ENCODE measurements at places on chromosomes 11 and 22.

- no peak for DNase-seq
These were observed 76.0 kb downstream of the HSD17B12 start for GRCh38 chr11:43756575-43756974.

- DNase-seq = peak; percentile 19
These were observed 99.2 kb upstream of the B3GAT1 start for GRCh38 chr11:134511255-134511654.

DNA sequence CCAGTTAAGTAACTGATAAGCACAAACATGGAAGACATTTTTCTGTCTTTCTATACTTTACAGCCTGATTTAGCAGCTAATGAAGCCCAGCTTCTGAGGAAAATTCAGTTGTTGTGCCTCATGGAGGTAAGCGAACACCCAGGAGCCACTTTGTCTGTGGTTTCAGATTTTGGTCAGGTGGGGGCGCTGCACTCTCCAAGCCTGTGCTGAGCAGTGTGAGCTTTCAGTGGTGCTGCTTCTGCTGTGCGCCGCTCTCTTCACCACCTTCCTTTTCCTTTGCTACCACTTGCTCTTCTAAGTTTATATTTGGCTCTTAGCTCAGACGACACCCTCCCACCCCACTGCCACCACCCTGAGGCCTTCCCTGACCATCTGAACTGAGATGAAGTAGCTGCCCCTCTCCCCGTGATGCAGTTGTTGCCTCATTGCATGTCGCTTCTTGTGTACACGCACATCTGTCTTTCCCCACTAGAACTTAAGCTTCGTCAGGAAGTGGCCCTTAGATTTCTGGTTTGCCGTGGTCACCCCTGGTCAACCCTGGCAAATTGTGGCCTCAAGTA, 14.0 kb downstream of the PSMD13 start:
- DNase-seq = peak; percentile 73

- DNase-seq = no peak
These were observed 46.3 kb downstream of the GAB2 start for GRCh38 chr11:78371221-78371891.

GRCh38 chr11:76758311-76758710, 24.8 kb upstream of the TSKU start:
- DNase-seq = no peak

DNA sequence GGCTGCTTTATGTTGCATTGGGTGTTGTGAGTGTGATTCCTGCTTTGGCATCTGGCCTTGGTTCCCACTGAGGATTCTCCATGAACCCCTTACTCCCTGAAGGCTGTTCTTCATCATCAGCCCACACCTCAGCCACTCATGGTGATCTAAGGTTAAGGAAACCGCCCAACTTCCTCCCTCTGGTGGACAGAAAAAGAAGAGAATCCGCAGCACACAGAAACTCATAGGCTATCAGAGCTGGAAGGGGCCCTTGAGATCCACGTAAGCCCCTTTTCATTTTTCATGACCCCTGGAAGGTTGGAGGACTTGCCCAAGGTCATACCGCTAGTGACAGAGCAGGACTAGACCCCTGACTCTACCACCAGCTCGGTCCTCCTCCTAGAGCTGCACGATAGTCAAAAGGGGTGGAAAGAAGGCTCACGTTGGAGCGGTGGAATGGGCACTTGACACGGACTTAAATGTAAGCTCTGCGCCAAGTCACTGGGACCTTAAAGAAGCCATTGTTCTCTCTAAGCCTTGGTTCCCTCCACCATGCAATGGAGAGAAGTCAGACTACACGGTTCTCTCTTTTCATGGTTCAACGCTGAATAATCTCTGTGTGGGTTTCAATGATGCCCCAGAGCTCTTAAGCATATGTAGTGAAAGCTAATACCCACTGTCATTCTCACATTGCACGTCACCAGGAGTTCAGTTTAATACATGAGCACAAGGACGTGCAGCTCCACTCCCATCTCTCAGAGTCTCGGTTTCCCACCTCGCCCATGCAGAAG, 83.6 kb upstream of the CRTAM start:
- DNase-seq = no peak

GRCh38 chr11:61533039-61533375, 24.5 kb downstream of the LRRC10B start:
- DNase-seq = no peak

GRCh38 chr22:41650229-41650628, 29.1 kb downstream of the XRCC6 start:
- no peak for DNase-seq

DNA sequence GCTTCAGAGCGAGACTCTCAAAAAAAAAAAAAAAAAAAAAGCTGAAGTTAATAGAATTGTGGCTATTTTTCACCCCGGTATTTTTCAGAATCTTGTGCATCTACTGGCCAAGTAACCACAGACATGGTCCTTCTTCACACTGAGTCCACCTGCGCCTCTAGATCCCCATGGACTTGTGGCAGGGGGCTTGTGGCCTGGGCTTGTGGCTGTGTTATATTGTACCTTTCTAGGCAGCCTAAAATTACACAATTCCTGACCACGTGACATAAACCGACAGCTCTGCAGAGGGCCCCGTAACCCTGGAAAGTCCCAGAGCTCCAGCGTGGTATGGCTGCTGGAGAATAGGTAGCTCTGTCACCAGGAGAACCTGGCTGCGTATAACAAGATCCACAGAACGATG, 10.9 kb upstream of the NAALADL1 start:
- no peak for DNase-seq

- DNase-seq = peak; percentile 67
These were observed 444.8 kb downstream of the SOX6 start for GRCh38 chr11:15911377-15912044.

DNA sequence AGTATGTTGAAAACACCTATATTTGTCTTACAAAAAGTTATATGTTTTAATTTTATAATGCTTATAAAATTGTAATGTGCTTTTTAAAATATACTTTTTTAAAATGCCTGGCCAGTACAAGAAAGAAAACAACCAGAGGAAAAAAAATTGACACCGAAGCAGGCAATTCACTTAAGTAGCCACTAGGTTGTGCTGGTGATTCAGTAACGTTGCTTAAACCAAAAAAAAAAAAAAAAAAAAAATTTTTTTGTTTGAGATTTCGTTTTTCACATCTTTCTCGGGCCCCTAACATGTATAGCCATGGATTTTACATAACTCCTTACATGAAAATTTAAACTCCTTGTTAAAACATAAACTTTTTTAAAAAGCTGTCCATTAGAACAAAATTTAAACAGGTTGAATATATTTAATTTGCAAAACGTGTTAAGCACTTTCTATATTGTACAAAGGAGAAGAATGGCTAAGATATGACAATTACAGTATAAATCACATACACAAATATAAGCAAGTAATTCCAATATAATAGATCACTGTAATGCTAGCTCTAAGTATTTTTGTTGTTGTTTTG, 9.2 kb downstream of the OR8B4 start:
- DNase-seq = no peak

GRCh38 chr11:122317305-122317704, 201.3 kb upstream of the BLID start:
- DNase-seq = no peak

DNA sequence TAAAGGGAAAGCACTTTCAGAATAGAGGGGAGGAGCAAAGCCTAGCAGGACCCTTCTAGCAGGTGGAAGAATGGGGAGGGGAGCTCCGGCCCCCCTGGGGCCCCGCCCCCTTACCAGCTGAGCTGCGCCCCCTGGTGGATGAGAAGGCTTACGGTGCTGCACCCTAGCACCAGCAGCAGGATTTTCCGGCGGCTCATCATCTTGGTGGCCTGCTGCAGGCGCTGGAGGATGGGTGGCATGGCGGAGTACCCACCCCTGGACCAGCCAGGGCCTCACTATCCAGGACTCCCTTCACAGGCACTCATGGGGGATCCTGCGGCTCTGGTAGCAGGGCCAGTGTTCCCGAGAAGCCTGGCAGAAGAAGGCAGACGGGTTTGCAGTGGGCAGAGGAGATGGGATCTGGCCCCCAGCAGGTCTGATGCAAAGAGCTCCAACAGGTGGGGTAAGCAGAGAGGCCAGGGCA, 3.8 kb downstream of the GAL3ST3 start:
- peak; percentile 90 for DNase-seq

- peak; percentile 19 for DNase-seq
These were observed 38.5 kb downstream of the SHANK2 start for GRCh38 chr11:71213696-71214552.

GRCh38 chr11:9133956-9134355, 42.6 kb upstream of the SCUBE2 start:
- DNase-seq = no peak

DNA sequence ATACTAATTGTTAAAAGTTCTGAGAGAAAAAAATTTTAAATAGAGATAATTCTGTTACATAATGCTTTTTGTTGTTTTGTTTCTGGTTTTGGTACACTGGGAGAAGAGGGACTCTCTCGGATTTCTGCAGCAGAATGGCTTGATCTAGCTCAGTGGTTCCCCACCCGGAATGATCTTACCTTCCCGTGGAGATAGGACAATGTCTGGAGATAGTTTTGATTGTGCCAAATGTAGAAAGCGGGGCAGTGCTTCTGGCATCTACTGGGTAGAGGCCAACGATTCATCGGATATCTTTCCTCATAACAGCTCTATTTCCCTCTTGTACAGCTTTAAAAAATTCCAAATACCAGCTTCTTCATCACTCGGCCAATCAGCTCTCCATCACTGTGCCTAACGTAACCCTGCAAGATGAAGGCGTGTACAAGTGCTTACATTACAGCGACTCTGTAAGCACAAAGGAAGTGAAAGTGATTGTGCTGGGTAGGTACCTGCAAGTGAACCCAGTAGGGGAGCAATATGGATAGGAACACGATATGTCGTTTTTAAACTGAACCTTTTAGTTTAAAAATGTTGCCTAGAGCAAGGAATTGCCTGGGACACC, 13.2 kb downstream of the CRTAM start:
- DNase-seq = no peak

DNA sequence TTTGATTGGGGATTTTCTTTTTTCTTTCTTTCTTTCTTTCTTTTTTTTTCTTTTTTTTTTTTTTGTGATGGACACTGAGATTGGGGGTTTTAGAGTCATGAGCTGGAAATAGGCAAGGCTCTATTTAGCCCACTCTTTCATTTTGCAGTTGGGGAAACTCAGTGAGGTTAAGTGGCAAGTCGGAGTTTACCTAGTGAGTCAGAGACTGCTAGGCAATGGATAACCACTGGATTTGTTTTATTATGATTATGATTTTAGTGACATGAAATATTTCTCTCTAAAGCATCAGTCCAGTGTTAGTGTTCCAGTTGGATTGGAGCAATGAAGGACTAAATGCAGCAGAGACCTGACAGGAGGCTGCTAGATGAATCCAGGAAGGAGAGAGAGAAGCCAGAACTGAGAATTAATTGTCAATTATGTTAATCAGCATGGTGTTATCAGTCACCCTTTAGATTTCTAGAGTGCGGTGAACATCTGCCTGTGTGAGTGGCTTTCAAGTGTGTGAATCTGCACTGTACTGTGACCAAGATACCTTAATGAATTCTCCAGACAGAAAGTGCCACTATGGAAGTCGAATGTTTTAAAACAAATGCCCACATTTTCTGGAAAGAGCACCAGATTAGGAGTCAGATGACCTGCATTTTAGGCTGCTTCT, 10.9 kb downstream of the BMAL1 start:
- no peak for DNase-seq

DNA sequence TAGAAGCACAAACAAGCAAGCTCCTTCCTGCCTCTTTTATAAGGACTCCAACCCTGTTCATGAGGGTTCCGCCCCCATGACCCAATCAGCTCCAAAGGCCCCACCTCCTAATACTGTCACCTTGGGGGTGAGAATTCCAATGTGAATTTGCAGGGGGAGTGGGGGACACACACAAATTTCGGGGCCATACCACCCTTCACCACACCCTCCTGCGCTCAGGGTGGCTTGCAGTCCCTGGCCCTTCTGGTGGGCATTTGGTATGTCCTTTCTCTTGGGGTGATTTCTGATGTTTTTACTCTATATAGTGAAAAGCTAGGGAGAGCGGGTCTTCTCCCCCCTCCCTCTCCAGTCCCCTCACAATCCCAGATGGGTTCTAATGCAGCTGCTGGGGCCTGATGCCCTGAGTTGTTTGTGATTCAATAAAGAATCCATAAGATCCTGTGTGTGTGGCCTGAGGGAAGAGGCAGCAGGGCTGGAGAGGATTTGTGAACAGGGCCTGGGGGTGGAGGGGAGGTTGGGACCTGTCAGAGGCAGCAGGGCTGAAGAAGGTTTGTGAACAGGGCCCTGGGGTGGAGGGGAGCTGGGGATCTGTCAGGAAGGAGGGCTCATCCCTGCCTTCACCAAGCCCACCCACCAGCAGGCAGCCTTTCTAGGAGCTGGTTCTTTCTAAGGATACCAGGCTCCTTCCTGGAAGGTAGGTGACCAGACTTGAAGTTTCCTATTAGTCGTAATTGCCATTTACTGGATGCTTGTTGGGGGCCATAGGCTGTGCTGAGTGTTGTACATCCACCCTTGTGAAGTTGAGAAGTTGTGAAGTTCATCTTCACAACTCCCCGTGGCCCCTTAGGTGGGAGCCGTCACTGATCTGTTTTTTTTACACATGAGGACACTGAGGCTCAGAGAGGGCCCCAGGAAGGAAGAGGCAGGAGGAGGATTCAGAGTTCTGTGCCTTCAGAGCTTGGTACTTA, 7.9 kb downstream of the SLC35C1 start:
- DNase-seq = no peak

DNA sequence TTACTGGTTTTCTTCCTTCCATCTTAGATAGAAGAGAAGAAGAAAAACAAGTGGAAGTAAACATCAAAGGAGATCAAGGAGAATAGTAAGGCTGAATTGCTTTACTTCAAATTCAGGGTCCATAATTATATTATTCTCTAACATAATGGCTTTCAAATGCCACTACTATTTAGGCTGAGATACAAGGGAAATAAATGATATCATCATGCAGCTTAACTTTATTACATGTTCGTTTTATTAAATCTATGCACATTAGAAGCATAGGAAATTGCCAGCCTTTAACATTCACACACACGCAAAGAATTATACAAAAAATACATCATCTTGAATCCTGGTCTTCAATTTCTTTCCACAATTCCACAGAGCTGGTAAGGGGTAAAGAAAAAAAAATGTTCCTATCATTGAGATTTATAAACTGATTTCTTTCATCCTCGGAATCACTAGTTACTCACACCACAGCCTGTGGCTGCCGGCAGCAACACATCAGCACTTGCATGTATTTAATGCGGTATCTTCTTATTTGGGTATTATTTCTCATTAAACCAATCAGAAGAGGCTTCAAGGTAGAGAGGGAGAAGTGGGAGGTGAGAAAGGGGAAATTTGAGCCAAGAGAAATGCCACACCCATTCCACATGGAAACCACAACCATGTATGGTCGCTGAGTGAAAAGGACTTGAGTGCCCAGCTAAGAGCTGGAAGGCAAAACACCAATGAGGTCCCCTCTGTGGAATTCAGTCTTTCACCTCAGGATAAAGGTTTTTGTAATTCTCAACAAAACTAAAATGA, 26.3 kb downstream of the SYTL2 start:
- no peak for DNase-seq

DNA sequence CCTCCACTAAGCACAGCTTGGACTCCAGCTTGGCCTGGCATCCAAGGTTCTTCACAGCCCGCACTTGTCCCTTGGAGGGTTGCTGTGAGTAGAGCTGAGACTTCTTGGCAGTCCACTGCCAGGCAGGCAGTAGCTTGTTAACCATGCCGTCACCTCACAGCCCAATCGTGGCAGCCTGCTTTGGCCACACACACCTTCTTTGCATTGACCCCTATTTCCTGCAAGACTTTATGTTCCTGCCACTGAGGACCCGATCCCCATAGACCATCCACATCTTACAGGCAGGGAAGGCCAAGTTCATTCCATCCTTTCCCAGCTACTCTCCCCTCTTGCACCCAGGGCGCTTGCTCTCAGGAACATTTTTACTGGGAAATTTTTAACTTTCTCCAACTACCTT, 2.5 kb upstream of the PYGM start:
- DNase-seq = peak; percentile 51

GRCh38 chr22:28442711-28443525, 236.7 kb downstream of the TTC28 start:
- DNase-seq = peak; percentile 64

Measured in sciatic nerve (tissue), 2 donors.